Activated T-cell treated with anti-CD3 and anti-CD28 coated beads, Interleukin-2, amount 50 U/mL, for 72 hours (primary cell): ENCODE measurements at places on chromosomes 6 and 20.

DNA sequence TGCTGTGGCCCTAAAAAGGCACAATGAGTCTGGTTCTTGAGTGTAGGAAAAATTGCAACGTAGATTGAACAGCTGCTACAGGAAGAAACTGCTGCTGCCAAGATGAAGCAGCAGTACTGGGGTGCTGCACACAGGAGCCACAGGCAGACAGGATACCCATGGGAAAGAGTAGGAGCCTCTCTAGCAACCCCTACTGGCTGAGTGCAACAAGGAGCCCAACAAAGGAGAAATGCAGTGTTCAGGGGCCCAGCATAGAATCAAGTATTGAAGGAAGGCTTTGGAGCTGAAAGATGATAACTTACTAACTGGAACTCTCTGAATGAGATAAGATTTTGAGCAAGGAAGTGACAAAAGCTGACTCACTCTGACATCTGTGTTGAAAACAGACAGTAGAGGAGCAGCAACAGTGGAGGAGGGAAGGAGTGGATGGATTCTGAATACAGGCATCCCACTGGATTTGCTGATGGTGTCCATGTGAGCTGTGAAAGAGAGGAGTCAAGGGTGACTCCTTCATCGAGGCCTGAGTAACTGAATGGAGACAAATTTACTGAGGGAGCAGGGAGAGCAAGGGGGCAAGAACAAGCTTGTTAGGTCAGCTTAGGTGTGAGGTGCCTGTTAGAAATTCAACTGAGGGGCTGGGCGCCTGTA lies 534.7 kb upstream of the JARID2 start:
- peak; percentile 78 for DNase-seq

DNA sequence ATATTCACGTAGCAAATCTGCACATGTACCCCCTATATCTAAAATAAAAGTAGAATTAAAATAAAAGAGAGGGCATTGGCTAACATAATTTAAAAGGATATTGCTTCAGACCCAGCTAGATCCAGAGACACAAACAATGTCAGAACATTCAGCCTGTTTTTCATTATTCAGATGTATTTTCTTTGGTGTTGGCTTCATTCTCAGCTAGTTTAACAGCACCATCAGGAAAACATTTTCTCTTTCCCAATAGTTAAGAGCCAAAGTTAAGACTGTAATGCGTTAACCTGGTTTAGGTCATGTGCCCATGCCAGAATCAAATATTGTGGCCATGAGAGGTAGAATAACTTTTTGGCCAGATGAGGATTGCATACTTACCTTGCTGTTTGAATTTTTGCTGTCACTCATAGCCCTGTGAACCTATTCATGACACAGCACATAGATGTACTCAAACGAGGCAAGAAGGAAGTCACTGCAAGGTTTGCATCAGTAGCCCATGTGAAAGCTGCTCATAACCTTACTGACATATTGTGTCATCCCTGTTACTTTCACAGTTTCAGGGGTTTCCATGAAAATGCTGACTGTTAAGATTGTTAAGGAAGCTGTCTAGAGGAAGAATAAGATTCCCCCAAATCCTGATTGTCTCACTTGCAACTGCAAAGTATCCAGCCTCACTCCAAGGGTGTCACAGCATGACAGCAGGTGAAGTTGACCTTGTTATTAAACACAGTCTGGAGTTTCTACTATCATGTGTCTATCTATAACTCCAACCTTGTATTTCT lies 233.1 kb downstream of the PACRG start:
- DNase-seq = no peak

DNA sequence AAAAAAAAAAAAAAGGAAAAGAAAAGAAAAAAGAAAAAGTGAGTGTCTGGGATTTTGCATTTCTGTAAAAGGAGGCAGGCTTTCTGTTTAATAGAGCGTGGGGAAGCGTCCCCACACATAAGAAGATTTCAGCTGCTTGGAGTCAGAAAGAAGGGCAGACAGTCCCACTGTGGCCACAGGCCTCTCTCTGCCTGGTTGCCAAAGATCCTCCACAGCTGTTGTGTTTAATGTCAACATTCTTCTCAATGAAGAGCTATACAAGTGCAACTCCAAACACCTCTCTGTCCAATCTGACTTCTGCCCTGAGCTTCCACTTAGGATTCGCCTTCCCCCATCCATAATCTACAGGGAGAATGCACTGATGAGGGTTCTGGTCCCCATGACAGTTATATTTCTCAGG lies 64.3 kb upstream of the MLN start:
- no peak for DNase-seq

DNA sequence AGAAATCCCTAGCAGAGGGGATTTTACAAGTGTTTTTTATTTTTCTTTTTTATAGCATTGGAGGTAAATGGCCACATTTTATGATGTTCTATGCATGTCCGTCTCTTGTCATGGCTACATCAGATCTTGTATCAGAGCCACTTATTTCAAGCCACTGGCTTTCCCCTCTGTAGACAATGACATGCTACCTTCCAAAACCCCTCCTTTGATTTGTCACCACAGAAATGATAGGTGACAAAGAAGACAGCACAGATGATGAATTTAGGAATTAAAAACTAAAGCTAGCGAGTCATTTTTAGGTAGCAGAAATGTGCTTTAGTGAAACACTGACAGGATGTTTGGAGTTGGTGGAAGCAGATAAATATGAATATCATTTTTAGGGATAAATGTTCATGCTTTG lies 20.8 kb downstream of the PLCB1 start:
- DNase-seq = no peak

DNA sequence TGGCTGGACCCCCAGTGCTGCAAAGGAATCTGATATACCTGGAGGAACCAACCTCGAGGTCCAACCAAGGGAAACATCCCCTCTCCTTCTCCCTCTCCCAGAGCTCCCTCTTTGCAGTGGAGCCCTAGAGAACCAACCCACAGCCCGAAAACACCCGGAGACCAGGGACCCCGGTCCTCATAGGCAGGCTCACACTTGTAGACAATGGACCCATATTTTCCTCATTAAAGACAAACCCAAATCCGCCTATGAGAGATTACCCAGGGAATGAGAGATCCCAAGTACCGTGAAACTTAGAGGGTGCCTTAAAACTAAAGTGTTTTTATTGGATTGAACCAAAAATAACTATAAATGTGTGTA lies 9.6 kb upstream of the FOXF2 start:
- no peak for DNase-seq

- no peak for DNase-seq
Observed at GRCh38 chr20:49814057-49814694, 1.5 kb downstream of the SLC9A8 start.

GRCh38 chr6:38713812-38714211 lies 1.3 kb upstream of the DNAH8 start:
- peak; percentile 83 for DNase-seq

- DNase-seq = no peak
Observed at GRCh38 chr6:36907781-36908180, 22.0 kb downstream of the C6orf89 start.

- DNase-seq = no peak
Observed at GRCh38 chr6:31958412-31958740, 395 bp downstream of the NELFE start.

DNA sequence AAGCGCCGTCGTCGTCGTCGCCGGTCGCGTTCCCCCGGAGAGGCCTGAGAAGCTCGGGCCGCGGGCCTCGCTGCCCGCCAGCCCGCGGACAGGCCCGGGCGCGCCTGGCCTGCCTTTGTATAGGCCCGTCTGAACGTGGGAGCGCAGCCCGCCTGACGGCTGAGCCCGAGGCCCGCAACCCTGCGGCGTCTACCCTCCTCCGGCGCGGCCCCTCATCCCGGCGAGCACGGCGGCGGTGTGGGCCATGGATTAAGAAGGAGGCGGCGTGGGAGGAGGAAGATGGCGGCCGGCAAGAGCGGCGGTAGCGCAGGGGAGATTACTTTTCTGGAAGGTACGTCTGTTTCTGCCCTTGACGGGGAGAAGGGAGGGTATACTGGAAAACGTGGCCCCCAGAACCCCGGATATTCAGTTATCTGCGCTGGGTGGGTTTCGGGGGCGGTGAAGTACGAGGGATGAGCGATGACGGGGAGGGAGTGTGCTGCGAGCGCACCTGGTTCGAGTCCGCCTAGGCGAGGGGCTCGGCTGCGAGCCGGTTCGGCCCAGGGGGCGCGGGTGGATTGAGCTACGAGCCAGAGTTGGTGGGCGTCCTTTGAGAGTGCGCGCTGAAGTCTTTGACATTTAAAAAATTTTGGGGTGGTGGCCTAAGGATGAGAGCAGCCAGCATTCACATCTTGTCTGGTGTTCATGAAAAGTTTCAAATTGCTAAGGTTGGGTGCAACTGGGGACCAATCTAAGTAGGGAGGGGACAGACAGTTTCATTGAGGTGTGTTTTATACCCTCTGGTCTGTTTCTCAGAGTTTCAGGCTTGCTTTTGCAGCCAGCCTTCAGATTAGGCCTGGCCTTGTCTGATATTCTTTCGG lies 796 bp downstream of the SENP6 start:
- DNase-seq = peak; percentile 68

GRCh38 chr6:78157606-78158005 lies 504.8 kb downstream of the MEI4 start:
- DNase-seq = no peak

DNA sequence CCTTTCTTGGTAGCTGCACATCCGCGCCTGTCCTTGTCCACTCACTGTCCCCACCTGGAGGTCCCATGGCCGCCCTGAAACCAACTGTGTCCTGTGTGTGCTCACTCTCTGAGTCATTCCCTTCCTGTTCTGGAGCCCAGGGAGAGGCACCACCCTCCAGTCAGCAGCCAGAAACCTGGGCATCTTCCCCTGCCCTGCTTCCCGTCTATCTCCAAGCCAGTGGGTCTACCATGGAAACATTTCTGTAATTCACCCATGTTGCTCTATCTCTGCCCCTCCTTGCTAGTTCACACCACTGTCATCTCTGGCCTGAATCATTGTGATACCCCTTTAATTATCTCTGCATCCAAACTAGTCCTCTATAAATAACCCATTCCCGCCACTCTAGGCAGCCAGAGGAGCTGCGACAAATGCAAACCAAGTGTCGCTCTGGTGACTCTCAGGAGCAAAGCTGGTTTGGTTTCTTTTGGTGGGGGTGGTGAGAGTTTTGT lies 28.8 kb upstream of the SYNJ2 start:
- DNase-seq = no peak
